ENCODE measurements at places on chromosomes 7 and 10.

DNA sequence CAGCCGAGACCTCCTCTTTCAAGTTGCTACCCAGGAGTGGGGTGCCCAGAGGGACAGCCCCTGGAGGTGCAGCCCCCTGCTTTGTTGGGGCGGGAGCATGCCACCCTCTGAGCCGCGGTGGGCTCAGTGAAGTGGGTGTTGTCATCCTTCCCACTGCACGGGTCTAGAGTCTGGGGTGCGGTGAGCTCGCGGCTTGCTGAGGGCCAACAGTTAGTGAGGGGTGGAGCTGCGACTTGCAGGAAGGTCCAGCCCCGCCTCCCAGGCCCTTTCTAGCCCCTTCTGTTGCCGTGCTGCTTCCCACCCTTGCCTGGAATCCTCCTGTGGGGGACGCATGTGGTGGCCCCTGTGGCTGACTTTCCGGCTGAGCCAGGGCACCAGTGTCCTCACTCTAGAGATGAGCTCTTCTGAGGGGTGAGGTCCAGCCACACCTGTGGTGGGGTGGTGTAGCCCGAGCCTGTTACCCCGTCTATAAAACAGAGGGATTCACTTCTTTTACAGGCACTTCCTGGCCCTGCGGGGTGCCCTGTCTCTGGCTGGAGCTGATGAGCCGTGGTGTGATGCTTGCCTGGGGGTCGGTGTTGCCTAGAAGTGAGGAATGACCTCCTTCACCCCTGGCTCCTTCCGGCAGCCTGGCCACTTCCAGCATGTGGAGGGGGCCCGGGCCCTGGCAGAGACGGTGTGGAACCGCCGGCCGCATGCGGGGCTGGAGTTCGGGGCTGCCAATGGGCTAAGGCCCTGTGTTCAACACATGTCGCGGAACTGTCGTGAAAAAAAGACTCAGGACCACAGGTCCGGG is 127.9 kb downstream of the FAM53B start:
- no peak for DNase-seq

- DNase-seq: no peak
Measured at GRCh38 chr10:72309290-72310240, 35.8 kb downstream of the DDIT4 start.

DNA sequence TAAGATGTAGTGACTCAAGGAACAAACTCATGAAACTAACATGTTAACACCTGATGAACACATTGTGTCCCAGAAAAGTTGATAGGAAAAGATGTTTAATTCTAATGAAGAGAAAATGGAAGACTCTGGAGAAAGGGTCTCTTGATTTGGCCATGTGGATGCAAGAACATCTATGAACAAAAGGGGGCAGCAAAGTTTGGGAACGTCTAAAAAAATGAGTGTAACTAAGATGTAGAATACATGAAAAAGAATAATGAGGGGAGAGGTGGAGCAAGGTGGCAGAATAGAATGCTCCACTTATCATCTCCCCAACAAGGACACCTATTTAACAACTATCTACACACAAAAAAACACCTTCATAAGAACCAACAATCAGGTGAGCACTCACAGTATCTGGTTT is 805.1 kb downstream of the TNS3 start:
- no peak for DNase-seq

GRCh38 chr10:19970717-19971116 is 154.5 kb downstream of the PLXDC2 start:
- no peak for DNase-seq

GRCh38 chr10:17427201-17427600 is 27.2 kb downstream of the ST8SIA6 start:
- no peak for DNase-seq

DNA sequence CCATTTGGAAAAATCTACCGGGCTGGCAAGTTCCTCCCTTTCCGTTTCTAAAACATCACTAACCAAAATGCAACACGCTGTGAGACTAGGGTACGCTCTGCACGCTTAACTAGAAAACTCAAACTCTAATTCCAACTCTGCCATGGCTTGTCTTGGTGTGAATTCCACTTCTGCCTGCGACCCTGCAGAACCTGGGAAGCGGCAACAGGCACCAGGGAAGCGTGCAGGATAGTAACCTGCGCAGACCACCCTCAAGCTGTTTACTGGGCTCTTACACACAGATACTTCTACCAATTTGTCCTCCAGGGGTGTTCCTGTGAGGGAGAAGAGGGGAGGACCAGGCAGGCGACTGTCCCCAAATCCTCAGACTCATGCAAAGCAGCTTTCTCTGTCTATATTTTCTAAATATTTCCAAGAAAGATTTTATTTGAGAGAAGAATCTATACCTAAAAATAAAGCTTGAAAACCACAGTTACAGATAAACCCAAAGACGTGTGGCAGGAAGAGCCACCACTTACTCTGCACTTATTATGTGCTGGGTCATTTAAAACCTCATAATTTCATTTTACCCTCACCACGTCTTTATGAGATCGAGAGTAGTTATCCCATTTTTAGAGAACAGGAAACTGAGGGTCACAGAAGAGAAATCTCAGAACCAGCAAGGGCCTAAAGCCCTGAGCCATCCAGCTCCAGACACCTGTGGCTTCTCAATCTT is 52.9 kb downstream of the CPXM2 start:
- DNase-seq: no peak

DNA sequence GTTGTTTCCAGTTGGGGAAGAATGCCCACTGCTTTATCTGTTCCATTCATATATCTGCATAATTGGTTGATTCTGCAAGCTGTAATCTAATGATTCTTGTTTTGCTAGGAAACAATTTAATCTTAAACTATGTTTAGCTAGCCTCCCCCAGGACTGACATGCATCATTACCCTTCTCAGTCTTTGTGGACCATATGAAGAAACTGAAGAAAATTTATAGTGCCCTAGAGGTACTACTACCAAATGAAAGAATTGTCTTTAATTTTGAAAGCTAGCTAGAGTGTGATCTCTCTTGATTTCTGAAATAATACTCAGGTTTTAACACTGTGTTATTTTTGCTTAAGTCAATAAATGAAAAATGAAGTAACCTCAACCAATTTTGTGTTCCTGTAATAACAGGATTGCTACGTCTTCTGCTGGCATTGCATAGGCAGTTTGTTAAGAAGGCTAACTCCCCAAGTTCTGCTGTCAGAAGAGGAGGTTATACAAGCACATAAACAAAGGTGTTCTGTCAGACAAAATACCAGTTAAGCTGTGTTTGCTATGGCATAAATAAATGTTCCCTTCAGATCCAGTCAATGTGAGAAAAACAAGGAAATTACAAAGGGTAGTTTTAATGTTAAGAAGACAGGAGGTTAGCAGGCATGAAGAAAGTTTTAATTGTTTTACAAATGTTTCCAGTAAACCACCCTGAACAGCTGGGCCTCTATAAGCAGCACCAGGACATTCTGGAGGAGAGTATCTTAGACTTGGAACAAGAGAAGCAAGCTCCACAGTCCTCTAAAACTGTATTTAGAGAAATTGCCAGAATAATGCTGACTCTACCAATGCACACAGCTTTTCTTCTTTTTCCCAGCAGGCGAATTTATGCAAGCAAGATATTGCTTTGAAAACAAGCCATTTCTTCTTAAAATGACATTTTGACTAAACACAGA is 90.3 kb upstream of the CTTNBP2 start:
- DNase-seq: no peak

GRCh38 chr10:33224251-33224965 is 110.1 kb downstream of the NRP1 start:
- DNase-seq: no peak

DNA sequence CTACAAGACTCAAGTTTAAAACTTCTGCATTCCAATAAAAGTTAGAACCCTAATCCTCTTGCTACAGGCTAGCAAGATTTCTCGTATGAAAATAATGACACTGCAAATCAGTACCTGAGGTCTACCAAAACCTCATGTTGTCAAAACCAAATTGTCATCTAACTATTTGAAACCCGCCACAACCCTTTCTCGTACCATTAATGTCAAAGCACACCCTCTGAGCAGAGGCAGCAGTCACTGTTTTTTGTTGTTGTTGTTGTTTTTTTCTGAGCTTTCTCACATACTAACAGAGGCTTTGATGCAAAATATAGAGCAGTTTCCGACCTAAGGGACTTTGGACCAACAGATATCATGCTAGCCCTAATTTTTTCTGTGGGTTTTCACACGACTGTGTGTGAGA is 563.9 kb upstream of the C7orf33 start:
- DNase-seq: no peak

GRCh38 chr7:143238289-143238980 is 16.6 kb downstream of the TAS2R40 start:
- no peak for DNase-seq

DNA sequence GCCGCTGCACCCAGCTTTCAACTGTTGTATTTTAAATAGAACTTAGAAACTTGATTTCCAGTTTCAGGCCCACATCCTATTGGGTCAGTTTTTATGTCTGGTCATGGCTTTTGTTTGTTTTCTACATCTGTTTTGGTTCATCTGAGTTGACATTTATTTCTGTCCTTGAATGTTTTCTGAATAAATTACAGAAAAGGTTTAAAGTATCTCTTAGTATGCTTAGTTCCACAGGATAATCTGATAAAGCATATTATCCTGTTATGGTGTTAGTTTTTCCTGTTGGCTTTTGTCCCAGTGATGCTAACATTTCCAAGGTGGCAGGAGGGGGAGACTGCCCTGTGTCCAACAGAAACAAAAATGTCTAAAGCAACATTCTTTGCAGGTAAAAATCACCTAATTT is 733.2 kb downstream of the INHBA start:
- DNase-seq: no peak

DNA sequence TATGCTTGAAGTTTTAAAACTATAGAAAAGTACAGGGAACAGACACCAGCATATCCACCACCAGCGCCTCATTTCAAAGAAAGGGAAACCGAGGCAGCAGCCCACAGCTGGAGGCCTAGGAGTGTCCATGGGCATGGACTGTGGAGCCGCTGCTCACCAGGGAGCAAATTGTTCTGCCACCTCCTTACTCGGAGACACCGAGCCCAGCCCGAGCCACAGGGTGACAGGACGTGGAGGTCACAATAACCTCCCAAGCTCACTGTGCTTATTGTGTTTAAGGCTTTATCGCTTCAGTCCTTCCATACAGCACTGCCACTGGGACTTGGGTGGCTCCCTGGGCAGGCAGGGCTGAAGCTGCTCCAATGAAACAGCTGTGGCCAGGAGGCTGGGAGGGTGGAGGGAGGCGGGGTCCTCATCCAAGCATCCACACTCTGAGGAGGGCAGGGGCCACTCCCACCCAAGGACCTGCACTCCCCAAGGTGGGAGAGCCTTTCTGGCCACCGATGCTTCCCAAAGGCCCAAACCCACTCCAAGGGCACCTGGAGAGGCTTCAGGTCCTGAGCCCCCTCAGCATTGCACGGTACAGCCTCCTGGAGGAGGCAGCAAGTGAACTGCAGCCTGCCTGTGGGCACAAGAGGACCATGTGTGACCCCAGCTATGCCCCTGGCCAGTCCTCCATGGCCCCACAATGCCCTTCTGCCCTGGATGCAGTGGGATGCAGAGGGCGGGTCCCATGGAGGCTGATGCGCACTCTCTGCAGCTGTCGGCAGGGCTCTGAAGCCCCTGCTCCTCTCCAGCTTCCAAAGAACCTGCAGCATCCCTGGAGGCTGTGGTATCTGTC is 38.7 kb upstream of the RET start:
- no peak for DNase-seq

- DNase-seq: no peak
Measured at GRCh38 chr10:25176421-25176968, 1.7 kb downstream of the GPR158 start.

DNA sequence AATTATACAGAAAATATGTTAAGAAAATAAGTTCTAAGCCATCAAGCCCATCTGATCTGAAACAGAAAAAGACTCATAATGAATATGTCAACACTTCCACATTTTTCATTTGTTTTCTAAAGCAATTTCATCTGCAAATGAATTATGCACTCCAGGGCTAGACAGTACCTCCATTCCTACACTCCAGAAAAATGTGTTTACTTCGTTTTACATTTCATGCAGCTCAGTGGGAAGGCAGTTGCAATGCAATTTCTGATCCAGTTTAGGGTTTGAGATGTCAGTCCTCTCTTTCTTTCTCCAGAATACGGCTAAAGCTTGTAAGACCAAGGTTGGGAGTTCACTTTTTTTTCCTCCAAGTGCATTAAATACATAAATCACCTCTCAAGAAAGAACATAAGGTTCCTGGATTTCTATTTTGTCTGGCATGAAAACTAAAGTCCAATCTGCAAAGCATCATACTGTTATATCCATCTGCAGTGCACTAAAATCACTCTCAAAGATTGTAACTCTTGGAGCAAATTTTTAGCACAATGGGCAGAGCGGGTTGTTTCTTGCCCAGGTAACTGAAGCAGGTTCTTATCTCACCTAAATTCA is 348.8 kb upstream of the C7orf33 start:
- DNase-seq: no peak

- DNase-seq: no peak
Measured at GRCh38 chr7:114988026-114988425, 66.1 kb downstream of the MDFIC start.

DNA sequence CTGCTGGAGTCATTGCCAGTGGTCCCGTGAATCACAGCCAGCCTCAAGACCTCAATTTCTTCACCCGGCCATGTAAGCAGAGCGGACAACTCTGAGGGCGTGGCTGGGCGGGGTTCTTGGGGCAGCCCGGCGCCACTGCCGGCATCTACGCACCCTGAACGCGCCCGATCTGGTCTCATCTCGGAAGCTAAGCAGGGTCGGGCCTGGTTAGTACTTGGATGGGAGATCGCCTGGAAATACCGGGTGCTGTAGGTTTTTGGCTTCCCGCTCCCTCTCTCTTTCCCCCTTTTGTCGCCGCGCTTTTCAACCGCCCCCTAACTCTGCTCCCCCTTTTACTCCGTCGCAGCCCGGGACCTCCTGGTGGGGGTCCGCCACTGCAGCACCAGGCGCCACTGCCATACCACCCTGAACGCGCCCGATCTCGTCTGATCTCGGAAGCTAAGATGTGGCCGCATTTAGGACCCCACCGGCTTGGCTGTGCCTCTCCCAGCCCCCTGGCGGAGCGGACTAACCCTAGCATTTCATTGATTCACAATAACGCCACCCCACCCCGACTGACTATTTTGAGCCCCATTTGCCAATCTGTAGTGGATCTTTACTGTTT is 25.3 kb downstream of the GARIN1A start:
- DNase-seq: no peak

- no peak for DNase-seq
Measured at GRCh38 chr7:75951506-75951905, 36.6 kb downstream of the POR start.

DNA sequence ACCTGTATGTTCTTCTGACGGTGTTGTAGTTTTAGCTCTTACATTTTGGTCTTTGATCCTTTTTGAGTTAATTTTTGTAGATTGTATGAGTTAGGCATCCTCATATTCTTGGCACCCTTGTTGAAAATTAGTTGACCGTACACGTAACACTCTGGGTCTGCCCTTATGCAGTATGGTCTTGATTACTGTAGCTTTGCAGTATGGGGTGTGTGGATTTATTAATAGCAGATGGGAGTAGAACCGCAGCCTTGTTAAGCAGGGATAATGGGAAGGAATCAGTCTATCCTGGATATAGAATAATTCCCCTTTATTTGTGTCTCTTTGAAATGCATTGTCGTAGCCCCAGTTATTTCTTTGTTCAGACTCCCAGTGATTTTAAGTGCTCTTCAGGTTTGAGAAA is 95.5 kb downstream of the UBE3C start:
- no peak for DNase-seq

Data from stimulated activated CD4-positive, alpha-beta T cell treated with anti-CD3 and anti-CD28 coated beads, Interleukin-1b, Interleukin-23, amount 100 ng/mL, for 4 hours (primary cell).